Femur (tissue), 1 donor: ENCODE measurements at places on chromosomes 3 and 15.

- DNase-seq: no peak
Measured at GRCh38 chr15:40807888-40808461, 702 bp upstream of the DNAJC17 start.

GRCh38 chr3:136105044-136105443 lies 91.1 kb downstream of the MSL2 start:
- DNase-seq: no peak

DNA sequence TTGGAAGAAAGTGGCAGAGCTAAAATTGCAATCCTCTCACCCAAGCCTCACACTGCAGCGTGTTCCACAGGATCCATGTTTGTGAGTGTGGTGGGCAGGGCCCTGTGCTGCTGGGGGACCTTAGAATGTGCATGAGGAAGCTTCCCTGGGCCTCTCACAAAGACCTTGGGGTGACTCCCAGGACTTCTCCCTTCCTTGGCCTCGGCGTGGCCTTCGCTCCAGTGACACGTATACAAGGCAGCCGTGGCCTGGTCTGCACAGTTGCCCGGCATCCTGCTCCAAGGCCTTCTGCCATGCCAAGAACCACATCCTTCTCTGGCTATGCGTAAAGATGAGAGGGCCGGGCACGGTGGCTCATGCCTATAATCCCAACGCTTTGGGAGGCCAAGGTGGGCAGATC lies 196.4 kb downstream of the UACA start:
- DNase-seq: no peak

DNA sequence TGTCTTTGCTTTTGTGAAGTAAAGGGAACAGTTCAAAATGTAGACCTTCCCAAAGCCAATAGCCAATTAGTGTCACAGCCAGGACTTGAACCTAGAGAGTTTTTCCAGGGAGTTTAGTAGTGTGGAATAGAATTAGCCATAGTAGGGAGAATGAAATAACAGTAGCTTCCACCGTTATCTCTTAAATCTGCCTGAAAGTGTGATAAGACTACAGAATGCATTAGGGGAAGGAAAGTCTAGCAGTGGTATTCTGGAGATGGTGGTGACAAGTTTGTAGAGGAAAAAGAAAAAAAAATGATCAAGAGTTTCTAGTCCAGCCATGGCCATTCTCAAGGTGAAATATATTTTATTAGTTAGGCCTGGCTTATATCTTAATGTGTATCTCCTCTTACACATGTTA lies 13.8 kb downstream of the ATP11B start:
- DNase-seq: no peak

GRCh38 chr3:9074079-9074478 lies 110.8 kb upstream of the RAD18 start:
- peak; percentile 35 for DNase-seq

- DNase-seq: no peak
Measured at GRCh38 chr15:60363087-60363549, 34.7 kb downstream of the ANXA2 start.

DNA sequence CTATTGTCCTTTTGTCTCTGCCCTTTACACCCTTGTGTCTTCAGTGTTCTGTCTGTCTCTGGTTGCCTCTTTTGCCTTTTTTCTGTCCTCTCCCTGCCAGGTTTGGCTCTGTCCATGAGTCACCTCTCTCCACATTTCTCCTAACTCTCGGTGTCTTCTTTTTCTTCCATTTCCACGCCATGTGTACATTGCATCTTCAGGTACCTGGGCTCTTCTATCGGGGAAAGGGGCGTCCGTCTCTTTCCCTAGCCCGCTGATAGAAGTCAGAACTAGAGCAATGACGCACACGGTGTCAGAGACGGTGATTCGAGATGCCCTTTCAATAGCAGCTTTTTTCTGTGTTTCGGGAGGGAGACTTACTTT lies 641 bp downstream of the OPA1 start:
- no peak for DNase-seq

- no peak for DNase-seq
Measured at GRCh38 chr3:190616637-190617036, 102.8 kb downstream of the IL1RAP start.

DNA sequence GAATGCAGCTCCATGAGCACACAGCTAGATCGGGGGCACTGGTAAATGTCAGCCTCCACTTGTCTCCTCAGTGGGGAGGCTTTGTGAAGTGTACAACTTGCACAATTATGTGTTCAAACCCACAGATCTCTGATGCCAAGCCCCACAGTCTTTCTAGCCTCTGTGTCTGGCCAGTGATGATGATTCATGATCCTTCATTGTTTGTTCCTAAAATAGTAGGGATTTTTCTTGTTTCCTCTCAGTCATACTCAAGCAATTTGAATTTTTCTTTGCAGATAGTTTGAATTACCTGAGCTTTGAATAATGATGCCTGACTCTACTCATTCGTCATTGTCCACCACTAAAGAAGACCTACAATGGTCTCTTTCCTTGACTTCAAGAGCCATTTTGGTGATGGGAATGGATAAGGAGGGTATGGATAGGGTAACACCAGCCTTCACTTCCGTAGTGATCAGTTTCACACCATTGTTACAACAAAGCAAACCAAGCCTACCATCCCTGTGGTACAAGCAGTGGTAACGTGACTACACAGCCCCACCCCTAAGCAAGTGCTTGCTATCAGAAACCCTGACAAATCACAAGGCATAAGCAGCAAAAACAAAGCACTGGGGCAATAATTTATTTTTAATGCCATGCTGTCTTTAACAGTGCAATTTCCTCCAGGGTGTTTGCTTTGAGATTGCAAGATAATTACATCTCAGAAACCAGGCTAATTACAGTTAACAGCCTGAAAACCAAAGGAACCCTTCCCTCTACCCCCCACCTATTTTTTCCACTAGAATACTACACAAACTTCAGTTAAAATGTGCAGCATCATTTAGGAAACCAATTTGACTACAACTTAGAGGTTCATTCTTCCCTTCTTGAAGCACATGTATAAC lies 114.1 kb upstream of the PPP2R3A start:
- DNase-seq: no peak

GRCh38 chr15:29613951-29614382 lies 208.3 kb downstream of the TJP1 start:
- DNase-seq: no peak

- DNase-seq: peak; percentile 89
Measured at GRCh38 chr3:177597311-177598096, 400.2 kb upstream of the TBL1XR1 start.

- no peak for DNase-seq
Measured at GRCh38 chr15:80556694-80557367, 138.3 kb upstream of the ABHD17C start.

GRCh38 chr3:86388820-86389219 lies 602.1 kb downstream of the VGLL3 start:
- DNase-seq: no peak

DNA sequence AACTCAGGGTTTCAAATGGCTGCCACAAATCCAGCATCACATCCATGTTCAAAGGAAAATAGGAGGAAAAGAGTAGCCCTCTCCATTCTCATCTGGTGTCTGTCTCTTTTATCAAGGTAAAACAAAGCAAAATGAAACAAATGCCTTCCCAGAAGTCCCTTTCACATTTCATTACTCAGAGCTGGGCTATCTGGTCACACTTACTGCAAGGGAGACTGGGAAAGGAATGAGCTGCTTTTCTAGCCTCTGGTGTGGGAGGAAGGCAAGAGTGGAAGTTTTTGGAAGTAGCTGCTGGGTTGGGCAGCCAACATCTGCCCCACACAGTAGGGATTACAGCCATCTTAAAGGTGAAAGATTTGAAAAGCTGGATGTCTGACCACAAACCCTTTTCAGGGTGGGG lies 51.8 kb downstream of the KLF15 start:
- no peak for DNase-seq

DNA sequence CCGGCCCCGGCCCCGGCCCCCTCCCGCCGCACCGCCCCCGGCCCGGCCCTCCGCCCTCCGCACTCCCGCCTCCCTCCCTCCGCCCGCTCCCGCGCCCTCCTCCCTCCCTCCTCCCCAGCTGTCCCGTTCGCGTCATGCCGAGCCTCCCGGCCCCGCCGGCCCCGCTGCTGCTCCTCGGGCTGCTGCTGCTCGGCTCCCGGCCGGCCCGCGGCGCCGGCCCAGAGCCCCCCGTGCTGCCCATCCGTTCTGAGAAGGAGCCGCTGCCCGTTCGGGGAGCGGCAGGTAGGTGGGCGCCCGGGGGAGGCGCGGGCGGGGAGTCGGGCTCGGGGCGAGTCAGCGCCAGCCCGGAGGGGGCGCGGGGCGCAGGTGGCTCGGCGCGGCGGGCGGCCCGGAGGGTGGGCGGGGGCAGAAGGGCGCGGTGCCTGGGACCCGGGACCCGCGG lies 352 bp downstream of the CHRD start:
- peak; percentile 89 for DNase-seq

GRCh38 chr3:162390891-162391290 lies 894.3 kb downstream of the OTOL1 start:
- no peak for DNase-seq

DNA sequence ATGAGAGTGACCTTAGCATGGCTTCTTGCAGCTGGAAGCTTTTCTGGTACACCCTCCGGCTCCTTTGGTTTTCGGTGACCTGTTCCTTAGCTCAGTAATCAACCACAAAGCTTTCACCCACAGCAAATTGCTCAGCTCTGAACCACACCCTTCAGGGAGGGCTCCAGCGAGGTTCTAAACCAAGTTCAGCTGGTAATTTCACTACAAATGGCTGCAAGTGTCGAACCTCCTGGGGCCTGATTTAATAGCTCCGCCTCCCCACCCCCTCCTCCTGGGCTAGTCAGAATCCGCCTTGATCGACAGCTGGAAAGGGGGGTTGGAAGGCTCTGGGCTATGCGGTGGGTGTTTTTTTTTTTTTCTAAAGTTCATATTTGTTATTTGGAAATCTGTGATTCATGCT lies 150.9 kb upstream of the MCTP2 start:
- DNase-seq: peak; percentile 48

DNA sequence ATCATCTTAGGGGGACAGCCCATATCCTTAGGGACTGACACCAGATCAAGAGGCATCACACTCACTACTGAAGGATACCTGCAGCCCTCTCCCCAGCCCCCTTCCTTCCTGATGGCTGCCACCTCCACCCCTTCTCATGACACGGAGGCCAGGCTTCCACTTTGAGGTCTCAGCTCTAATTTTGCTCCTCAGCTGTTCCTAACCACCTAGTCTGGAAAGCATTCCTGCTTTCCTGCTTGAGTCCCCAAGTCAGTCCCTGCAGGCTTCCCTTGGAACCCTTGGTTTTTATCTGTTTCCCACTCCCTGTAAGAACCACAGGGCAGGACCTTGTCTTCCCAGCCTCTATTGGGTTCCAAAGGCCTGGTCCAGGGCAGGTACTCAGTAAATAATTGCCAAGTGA lies 3.2 kb downstream of the C3orf18 start:
- DNase-seq: no peak

- no peak for DNase-seq
Measured at GRCh38 chr15:81033508-81033907, 32.8 kb downstream of the TLNRD1 start.

- DNase-seq: peak; percentile 49
Measured at GRCh38 chr15:92394309-92395097, 822 bp downstream of the ST8SIA2 start.

GRCh38 chr3:66354001-66354400 lies 133.2 kb downstream of the SLC25A26 start:
- DNase-seq: no peak

DNA sequence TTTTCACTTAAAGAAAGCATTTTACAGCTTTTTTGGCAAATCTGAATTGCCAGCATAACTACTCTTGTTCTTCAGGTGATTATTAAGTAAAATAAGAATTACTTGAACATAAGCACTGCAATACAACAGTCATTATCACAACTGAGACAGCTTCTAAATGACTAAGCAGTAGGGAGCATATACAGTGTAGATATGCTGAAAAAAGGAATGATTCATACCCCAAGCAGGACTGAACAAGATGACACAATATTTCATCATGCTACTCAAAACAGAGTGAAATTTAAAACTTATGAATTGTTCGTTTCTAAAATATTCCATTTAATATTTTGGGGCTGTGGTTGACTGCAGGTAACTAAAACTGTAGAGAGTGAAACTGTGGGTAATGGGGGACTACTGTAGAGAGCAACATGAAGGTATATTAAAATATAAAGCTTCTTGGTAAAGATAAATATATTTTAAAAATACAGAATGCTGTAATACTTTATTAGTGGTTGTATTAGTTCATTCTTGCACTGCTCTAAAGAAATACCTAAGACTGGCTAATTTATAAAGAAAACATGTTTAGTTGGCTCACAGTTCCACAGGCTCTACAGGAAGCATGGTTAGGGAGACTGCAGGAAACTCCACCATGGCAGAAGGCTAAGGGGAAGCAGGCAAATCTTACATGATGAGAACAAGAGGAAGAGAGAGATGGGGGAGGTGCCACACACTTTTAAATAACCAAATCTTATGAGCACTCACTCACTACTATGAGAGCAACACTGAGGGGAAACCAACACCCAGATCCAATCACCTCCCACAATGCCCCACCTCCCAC lies 84.8 kb downstream of the DCLK3 start:
- DNase-seq: no peak

- DNase-seq: no peak
Measured at GRCh38 chr3:181839039-181839915, 127.6 kb downstream of the SOX2 start.

- no peak for DNase-seq
Measured at GRCh38 chr3:170517242-170517945, 68.5 kb downstream of the SLC7A14 start.

GRCh38 chr3:27607370-27607769 lies 114.8 kb downstream of the EOMES start:
- DNase-seq: no peak

GRCh38 chr15:37652646-37653417 lies 281.6 kb upstream of the TMCO5A start:
- DNase-seq: no peak

DNA sequence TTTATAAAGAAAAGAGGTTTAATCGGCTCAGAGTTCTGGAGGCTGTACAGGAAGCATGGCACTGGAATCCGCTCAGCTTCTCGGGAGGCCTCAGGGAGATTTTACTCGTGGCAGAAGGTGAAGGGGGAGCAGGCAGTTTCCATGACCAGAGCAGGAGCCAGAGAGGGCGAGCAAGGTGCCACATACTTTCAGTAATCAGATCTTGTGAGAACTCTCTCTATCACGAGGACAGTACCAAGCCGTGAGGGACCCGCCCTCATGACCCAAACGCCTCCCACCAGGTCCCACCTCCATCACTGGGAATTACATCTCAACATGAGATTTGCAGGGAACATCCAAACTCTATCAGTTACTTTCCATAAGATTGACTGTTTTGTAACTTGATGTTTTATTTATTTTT lies 70.7 kb upstream of the SYN2 start:
- no peak for DNase-seq

DNA sequence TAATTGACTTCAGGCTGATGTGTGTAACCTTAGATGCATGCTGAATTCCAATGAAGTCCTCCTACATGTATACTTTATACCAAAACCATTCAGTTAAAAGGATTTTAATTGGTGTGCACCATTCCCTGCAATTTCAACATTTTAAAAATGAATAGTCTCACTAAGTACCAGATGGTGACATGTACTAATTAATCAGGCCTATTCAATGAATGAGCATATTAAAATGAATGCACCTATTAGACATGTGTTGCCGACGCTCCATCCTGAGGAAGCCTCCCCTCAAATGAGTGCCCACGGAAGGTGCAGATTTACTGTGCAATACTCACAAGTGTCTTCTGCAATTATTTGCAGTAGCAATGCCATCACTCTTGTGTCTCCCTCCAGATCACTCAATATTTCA lies 124.7 kb upstream of the TSPAN3 start:
- no peak for DNase-seq
